ENCODE measurements at places on chromosomes 7 and 10.

DNA sequence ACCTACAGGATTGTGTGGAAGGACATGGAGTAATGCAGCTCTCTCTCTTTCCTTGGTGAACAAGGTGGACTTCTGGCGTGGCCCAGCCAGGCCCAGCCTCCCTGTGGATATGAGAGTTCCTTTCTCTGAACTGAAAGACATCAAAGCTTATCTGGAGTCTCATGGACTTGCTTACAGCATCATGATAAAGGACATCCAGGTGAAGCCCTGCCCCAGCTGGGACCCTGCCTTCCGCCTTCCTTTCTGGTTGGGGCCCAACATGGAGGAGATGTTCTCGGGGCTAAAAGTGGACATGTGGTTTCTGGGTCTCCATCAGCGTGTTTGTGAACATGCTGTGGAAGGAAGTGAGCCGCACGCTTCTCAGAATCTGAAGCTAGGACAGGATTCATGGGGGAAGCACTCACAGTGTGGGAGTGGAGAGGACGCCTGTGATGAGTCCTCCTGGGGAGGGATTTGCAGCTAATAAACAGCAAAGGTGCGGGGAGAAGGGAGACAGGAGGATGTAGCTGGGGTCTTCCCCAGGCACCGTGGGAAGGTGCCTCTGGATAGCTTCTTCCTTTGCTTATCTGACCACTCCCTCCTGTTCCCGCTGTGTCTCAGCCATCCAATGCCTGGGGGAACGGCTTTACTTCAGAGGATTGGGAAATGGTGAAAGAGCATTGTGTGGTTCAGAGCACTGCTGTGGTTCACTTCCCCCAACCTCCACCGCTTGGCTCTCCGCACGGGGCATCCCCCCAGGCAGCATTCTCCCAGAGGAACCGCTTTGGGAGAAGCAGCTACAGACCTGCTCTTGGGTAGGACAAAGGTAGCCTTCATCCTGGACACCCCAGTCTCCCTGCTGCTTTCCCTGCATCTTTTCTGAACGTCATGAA is 5.5 kb downstream of the CPA5 start:
- no peak for DNase-seq

DNA sequence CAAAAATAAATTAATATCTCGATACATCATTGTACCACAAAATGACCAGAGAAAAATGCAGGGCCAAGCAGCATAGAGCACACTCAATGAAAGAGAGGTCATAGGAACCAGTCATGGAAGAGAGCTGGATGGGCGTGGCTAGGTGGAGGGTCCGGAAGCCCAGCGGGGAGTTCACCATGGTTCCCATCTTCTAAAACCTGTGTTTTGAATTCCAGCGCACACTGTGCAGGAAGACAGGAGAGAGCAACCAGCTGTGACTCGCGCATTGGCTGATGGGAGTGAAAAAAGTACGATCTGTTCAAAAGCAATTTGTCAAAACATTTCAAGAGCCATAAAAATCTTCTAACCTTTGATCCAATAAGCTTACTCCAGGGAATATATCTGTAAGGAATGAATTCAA is 125.2 kb upstream of the NANOS1 start:
- no peak for DNase-seq

- no peak for DNase-seq
These were observed 49.4 kb upstream of the LRRN3 start for GRCh38 chr7:111041577-111041976.

- DNase-seq = no peak
These were observed 7.7 kb upstream of the SRGN start for GRCh38 chr10:69080226-69080625.

GRCh38 chr10:49688920-49689319 is 9.5 kb downstream of the C10orf53 start:
- DNase-seq = no peak

GRCh38 chr7:39700165-39700564 is 76.8 kb downstream of the RALA start:
- DNase-seq = no peak

DNA sequence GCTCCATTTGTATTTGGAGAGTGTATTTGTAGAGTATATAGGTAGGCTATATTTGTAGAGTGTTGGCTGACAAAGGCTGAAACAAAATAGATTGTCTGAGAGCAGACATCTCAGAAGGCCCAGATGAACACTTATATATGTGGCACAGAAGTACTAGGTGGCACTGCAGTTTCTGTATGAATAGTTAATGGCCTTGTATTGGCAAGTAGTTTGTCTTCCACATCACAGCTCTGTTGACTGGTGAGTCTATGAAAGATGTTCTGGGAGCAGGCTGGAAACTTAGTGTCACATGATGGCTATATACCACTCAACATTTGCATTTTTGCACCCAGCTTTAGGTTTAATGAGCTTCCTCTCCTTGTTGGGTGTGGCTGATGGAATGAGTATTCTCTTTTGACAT is 51.9 kb downstream of the CCNY start:
- no peak for DNase-seq

- DNase-seq = no peak
These were observed 185.7 kb downstream of the ELFN1 start for GRCh38 chr7:1855725-1856160.

- DNase-seq = no peak
These were observed 109.5 kb upstream of the CARD11 start for GRCh38 chr7:3153118-3153517.

GRCh38 chr10:35612385-35613106 is 7.4 kb downstream of the GJD4 start:
- no peak for DNase-seq

DNA sequence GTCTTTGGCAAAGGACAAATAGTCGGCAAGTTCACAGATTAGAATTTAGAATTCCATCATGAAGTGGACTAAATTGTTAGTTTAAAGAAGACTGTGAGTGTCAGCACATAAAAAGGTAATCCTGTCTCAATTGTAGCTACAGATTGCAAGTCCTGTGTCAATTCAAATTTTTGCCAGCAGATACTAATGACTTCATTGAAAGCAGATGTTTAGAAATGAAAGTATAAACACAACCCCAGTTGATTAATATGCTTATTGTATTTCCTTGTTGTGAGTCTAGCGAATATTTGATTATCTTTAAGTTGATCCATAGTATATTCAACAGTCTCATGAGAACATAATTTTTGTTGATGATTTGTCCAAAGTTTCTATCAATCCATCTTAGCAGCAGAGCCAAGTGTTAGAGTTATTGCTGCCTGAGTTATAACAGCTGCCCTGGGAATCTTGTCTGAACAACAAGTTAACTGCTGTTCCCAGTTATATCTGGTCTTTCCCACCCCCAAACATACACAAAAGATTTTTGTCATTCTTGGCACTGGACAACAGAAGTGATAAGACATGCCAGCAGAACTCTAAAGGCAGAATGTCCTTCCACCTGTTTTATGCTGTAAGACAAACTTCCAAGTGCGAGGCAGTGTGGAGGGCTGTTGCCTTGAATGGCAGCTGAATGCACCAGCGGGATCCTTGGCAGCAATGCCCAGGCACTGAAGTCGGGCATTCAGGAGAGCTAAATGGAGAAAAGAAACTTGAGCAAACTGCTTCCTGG is 21.3 kb upstream of the HERPUD2 start:
- DNase-seq = no peak

DNA sequence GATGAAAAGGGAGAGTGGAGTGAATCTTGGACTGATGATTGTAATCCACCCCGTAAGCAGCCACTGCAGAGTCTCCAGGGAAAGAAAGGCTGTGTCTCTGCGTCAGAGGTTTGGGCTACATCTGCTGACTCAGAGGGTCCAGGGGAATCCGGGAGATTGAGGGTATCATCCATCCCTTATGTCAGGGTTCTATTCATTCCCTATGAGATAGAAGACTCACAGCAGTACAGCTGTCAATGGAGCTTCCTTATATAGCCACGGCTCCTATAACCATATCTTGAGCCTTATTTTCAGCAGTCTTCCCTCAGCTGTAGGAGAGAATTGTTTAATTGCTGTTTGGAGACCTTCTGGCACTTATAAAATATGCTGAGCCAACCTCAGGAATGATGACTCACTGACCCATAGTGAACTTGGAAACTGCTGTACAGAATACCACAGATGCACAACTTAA is 558.2 kb upstream of the PFKP start:
- no peak for DNase-seq

- no peak for DNase-seq
These were observed 93.9 kb upstream of the HABP2 start for GRCh38 chr10:113458944-113459343.
